ENCODE measurements at places on chromosomes 5 and 9.

- no peak for DNase-seq
Observed at GRCh38 chr5:68450245-68450852, 234.8 kb downstream of the PIK3R1 start.

- no peak for DNase-seq
Observed at GRCh38 chr5:107806705-107807104, 136.0 kb upstream of the EFNA5 start.

GRCh38 chr9:114655689-114656088, 1.9 kb downstream of the TEX53 start:
- DNase-seq: no peak

- no peak for DNase-seq
Observed at GRCh38 chr9:129109952-129110739, 447 bp downstream of the CRAT start.

DNA sequence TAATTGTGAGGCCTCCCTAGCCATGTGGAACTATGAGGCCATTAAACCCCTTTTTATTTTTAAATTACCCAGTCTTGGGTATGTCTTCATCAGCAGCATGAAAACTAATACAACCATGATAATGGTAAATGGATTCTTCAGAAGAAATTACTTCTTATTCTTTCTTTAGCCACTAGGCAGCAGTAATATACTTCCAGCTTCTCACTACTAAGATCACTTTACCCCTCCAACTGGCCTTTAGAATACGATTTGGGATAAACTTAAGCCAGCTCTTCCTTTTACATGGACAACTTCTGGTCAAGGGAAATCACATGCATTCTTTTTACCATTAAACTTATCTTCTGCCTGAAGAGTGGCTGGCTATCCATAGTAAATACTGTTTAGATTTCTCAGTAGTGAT, 355.4 kb downstream of the MAN2A1 start:
- DNase-seq: no peak

DNA sequence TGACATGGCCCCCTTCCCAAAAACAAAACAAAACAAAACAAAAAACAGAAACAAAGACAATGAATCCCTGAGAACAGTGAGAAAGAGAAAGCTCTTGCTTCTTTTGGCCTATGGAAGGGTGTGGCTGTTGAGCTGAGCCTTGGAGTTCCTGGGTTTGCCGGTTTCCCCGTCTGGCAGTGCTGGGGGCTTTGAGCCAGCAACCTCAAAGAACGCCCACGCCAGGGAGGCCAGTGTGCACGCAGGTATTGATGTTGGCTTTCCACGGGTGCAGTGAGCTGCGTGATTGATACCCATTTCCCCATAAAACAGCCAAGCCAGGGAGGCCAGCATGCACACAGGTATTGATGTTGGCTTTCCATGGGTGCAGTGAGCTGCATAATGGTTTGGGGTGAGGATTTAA, 8.3 kb upstream of the LCN1 start:
- no peak for DNase-seq

DNA sequence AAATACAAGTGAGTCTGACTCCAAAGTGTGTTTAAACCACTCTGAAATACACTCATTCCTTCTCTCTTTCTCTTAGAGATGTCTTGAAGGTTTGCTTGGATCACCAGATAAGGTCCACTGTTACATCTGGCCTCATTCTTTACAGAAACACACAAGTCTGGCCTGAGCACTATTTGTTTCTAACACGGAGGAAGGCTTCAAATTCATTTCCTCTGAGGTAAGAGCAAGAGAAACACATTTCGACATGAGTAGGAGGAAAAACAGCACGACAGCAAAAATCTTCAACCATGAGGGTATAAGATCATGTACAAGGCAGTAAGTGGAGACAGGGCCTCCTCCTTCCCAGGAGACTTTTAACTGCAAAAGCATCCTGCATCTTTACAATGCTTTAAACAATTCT, 8.0 kb downstream of the SIL1 start:
- DNase-seq: no peak

- no peak for DNase-seq
Observed at GRCh38 chr5:80659106-80659505, 4.3 kb upstream of the DHFR start.

- no peak for DNase-seq
Observed at GRCh38 chr5:124034083-124034700, 522.2 kb downstream of the CSNK1G3 start.

- DNase-seq: no peak
Observed at GRCh38 chr9:115071176-115071575, 46.8 kb downstream of the TNC start.

- DNase-seq: no peak
Observed at GRCh38 chr5:124592891-124593290, 153.5 kb downstream of the ZNF608 start.

DNA sequence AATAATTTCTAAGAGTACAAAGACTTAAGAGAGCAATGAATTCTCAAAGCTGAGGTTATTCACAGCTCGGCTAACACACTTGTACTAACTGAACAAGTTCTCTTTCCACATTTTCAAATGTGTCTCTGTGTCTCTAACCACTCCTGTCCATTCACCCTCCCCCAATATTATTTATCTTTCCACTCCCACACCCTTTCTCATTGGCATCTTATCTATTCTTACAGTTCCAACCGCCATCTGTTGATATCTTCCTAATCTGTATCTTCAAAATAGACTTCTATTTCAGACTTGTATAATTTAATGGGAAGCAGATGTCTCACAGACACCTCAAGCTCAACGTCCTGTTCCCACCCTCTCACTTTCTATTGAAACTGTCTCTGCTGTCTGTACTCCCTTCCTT, 205.9 kb downstream of the ANXA1 start:
- DNase-seq: no peak

GRCh38 chr5:178577376-178577839, 12.8 kb downstream of the COL23A1 start:
- no peak for DNase-seq

GRCh38 chr9:116366241-116366640, 212.7 kb downstream of the PAPPA start:
- DNase-seq: no peak

DNA sequence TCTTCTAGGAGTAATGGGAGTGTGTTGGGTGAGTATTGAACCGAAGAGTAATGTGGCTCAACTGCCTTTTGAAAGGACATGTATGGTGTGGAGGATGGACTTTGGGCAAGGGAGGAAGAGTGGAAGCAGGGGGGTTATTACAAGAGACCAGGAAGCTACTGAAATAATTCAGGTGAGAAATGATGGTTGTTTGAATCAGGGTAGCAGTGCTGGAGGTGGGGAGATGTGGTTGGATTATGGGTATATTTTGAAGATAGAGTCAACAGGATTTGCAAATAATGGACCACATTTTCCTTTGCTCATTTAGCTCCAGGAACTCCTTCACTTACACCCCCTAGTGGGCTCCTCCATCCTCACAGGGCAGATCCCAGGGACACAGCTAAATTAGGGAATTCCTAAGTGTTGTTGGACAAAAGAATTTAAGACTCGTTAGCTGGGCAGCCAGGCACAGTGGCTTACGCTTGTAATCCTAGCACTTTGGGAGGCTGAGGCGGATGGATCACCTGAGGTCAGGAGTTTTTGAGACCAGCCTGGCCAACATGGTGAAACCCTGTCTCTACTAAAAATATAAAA, 1.2 kb upstream of the SLC4A9 start:
- no peak for DNase-seq

DNA sequence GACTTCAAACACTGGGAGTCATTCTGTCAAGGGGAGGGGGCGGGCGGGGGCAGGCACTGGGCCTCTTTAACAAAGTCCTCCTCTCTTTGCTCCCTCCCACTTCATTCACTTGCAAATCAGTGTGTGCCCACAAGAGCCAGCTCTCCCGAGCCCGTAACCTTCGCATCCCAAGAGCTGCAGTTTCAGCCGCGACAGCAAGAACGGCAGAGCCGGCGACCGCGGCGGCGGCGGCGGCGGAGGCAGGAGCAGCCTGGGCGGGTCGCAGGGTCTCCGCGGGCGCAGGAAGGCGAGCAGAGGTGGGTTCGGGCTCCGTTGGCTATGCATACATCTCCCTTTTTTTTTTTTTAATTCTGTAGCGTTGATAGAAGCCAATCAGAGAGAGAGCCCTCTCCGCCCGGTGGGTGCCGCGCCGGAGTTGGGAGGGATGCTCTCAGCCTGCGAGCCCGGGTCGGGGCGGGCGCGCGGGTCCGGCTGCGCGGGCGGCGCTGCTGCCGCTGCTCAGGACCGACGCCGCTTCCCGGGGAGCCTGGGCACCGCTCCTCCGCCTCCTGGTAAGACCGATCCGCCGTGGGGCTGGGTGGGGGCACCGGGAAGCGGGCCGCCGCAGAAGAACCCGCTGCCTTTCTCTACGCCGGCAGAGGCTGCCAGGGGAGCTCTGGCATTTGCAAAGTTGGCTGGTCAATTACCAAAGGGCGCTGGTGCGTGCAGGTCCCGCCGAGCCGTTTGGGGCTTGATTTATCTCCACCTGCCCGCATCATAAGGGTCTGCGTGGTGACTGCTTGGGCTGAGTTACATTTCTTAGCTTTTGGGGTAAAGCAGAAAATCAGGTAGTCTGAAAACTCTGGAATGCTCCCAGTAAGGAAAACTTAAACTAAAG, at the start of gene CDH6:
Gene CDH6, plus strand, starts transcription at position 96 of the 877 bp plus-strand sequence. CDS start 73,788 bp downstream, outside the sequence.
- DNase-seq: no peak

DNA sequence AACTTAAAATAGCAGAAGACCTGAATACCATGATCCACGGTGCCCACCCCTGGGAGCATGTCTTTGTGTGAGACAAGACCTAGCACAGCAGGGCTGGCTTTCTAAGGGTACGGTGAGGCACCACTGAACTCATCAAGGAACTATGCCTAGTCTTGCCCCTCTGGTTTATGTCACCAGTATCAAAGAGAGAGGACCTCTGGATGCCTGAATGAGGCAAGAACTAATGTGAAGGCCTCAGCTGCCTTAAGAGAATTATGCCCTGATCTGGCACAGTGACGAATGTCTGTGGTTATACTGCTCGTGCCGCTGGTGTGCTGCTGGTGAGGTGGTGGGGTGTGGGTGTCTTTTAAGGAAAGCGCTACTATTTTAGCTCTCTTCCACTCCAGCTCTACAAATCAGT, 23.0 kb downstream of the NREP start:
- no peak for DNase-seq

GRCh38 chr9:2639786-2640185, 18.2 kb downstream of the VLDLR start:
- no peak for DNase-seq

- DNase-seq: no peak
Observed at GRCh38 chr9:6834306-6834705, 76.5 kb downstream of the KDM4C start.

DNA sequence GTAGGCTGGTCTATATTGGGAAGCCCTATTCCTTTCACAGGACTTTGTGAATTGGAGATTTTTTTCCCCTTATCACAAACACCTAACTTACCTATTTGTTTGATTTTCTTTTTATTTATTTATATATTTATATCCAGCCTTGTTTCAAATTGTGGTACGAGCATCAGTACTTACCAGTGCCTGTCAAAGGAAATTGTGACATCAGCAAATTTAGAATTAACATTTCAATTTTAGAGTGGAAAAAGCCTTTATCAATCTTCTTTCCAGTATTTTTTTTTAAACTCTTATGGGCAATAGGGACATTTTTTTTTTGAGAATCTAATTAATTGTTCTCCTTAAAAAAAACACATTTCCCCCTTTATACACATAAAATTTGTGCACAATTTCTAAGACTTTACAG, 790.2 kb downstream of the PRELID2 start:
- DNase-seq: no peak

- no peak for DNase-seq
Observed at GRCh38 chr5:72624641-72625236, 117.5 kb upstream of the ZNF366 start.

- no peak for DNase-seq
Observed at GRCh38 chr5:172182291-172182690, 5.7 kb downstream of the STK10 start.

GRCh38 chr5:157157293-157157891, 8.7 kb downstream of the GARIN3 start:
- DNase-seq: no peak

DNA sequence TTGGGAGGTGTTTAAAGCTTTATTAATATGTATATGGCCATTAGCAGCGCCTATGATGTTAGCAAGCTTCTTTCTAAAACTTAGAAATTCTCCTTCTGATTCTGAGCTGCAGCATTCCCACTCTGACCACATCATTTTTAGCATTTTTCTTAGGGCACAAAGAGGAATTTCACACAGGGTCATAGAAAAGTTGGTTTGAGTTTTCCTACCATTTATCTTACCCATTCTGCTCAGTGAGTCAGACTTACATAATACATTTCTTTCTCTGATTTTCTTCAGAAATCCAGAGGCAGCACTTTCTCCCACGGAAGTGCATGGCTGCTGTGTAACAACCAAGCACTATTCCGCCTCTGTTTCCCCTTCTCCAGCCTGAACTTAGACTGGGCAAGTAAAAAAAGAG, 246.6 kb downstream of the ARL15 start:
- DNase-seq: no peak

- no peak for DNase-seq
Observed at GRCh38 chr5:173790177-173790719, 97.9 kb upstream of the CPEB4 start.

GRCh38 chr5:59487068-59487686, 406.3 kb downstream of the PDE4D start:
- DNase-seq: no peak

- no peak for DNase-seq
Observed at GRCh38 chr9:80305136-80305535, 733.4 kb downstream of the TLE4 start.

DNA sequence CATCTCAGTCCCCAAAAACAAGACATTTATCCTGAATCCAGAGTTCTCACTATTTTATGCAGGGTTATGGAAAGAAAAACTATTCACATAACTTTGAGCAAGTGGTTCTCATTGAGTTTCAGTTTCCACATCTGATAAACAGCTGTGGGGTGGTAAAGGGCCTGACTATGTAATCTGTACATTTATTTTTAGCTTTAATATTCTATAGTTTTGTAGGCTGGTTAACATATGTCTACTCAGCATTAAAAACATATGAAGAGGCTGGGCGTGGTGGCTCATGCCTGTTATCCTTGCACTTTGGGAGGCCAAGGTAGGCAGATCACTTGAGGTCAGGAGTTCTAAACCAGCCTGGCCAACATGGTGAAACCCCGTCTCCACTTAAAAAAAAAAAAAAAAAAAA, 301.5 kb upstream of the CCNG1 start:
- no peak for DNase-seq

DNA sequence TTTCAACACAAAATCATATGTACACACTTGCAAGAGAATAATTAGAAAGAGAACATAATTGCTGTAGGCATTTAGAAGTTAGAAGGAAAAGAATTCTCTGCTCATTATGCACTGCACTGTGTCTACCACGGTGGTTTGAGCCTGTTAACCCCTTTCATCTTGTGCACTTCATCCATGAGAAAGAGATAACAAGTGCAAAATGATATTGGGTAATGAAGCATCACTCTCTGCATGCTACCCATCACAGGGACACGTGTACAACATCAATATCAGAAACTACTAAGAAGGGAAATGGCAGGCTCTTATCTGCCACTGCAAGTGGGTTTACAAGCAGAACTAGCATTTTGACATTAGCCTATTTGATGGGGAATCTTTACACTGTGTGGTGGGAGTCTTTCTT, 202.6 kb downstream of the CDH12 start:
- DNase-seq: no peak

DNA sequence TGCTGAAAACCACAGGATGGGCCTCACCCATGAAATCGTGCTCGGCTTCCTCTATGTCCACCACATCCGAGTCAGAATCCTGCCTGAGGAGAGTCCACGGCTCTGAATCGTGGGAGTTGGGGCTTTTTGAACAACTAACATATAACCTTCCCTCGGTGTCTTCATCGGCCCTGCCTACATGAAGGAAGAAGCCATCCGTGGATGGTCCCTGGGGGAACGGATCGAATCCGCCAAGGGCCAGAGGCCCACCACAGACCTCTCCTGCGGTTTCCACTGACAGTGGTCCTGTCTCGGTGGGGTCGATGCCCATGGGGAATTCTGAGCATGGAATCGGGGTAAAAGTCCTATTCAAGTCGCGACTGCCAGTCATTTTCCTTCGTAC, 85.0 kb downstream of the CAMSAP1 start:
- no peak for DNase-seq
